ENCODE measurements at places on chromosomes 3 and 15.

GRCh38 chr3:67362686-67363085 lies 291.7 kb downstream of the SUCLG2 start:
- no peak for DNase-seq

- no peak for DNase-seq
Observed at GRCh38 chr3:106610362-106610959, 741.6 kb upstream of the CBLB start.

DNA sequence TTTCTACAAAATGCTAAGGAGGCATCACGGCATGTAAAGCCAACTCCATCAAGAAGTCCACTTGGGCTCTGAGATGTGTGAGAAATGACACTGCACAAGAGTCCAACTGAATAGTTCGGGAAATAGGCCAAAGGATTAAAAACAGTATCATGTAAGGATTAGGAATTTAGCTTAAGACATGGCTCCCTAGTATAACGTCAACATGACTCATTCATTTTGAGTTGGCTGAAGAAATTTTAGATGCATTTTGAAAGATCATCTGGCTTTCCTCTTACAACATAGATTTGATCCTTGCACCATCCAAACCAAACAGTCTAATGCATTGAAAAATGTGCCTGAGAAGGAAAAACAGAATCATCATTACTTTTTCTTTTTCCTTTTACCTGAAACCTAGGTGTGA lies 109.3 kb upstream of the MME start:
- DNase-seq, result no peak

DNA sequence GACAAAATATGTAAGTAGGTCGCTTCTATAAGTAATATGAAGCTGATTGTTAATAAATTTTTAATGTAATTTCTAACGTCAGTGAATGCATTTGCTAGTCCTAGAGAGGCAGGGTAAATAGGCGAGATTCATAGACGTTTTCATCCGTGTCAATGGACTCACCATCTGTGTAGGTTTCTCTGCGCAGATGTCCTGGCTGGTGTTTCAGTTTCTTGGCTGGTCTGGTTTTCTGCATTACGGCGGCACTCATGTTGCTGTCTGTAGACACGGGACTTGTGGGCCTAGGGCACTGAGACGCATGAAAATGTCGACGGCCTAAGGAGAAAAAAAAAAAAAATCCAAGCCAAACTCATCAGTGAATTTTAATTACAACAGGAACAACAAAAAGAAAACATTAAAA lies 1153.3 kb downstream of the ROBO1 start:
- no peak for DNase-seq

DNA sequence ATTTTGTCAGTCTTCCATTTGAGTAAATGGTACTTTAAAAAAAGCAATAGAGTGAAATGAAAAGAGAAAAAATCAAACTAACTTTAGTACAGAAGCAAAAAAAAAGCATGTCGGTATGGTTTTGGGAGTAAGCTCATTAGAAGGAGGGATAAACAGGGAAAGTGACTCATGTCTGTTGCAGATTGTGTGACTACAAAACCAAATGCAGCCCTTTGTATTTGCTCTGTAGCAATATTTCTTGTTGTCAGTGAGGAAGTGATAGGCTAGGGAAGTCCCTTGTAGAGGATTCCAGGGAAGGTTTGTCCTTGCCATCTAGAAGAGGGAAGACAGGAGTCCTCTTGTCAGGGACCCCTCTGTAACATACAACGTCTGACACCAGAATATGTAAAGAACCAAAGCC lies 150.5 kb upstream of the POU1F1 start:
- DNase-seq, result no peak

DNA sequence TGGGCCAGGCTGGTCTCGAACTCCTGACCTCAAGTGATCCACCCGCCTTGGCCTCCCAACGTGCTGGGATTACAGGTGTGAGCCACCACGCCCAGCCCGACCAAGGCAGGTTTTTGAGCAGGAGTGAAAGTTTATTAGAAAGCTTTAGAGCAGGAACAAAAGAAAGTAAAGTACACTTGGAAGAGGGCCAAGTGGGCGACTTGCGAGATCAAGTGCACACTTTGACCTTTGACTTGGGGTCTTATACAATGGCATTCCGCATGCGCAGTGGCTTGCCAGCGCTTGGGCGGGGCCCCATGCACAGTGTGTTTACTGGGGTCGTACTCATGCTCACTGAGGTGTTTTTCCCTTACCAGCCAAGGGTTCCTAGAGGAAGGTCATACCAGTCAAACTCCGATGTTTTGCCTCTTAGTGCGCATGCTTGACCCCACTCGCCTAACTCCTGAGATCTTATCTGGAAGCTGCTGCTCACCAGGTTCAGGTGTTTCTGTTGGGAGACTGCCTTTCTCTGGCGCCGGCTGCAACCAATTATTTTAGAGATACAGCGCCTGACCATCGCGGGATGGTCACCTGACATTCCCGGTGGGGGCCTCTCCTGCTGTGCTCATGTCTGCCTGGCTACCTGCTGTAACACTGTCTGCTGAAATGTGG lies 46.9 kb upstream of the FLNB start:
- no peak for DNase-seq

- no peak for DNase-seq
Observed at GRCh38 chr3:64398476-64398875, 173.2 kb upstream of the PRICKLE2 start.

GRCh38 chr3:131403216-131403895 lies 21.8 kb downstream of the NUDT16 start:
- DNase-seq, result no peak

- DNase-seq, result no peak
Observed at GRCh38 chr3:123813876-123814275, 70.3 kb downstream of the MYLK start.

GRCh38 chr3:10889206-10889960 lies 73.4 kb downstream of the SLC6A11 start:
- DNase-seq, result no peak

DNA sequence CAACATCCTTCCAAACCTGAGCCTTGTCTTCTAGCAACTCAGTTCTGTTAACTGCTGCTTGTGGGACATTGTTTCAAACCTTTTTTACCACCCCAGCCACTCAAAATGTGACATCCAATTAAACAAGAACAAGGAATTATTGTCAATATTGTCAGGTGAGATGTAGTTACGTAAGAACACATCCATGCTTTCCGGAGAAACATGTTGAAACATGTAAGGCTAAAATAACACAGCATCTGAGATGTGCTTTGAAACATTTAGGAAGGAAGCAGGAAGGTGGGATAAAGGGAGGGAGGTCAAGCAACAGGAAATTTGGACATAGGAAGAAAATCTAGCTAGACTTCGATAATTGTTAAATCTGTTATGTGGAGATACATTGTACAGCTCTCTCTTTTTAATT lies 50.9 kb upstream of the PRICKLE2 start:
- DNase-seq, result no peak

DNA sequence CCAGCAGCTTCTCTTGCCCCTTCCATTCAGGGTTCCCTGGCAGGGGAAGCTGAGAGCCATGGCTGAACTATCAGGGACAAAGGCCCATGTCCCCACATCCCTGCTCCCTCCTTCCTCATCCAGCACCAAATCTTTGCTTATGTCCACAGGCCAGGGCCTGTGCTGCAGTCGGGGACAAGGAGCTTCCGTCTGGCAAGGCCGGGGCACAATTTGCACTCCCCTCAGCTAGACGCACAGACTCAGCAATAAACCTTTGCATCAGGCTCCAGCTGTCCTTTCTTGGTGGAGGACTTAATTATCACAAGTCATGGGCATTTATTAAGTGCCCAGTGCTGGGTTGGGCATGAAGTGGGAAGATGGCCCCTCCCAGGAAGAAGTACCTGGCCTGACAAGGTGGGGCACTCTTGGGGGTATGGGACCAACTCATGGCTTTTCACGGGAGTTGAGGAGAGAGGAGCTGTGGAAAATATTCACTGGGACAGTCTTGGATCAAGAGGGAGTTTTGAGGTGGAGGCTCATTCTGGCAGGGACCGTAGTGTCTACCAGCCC lies 4.9 kb downstream of the GNAT1 start:
- no peak for DNase-seq

DNA sequence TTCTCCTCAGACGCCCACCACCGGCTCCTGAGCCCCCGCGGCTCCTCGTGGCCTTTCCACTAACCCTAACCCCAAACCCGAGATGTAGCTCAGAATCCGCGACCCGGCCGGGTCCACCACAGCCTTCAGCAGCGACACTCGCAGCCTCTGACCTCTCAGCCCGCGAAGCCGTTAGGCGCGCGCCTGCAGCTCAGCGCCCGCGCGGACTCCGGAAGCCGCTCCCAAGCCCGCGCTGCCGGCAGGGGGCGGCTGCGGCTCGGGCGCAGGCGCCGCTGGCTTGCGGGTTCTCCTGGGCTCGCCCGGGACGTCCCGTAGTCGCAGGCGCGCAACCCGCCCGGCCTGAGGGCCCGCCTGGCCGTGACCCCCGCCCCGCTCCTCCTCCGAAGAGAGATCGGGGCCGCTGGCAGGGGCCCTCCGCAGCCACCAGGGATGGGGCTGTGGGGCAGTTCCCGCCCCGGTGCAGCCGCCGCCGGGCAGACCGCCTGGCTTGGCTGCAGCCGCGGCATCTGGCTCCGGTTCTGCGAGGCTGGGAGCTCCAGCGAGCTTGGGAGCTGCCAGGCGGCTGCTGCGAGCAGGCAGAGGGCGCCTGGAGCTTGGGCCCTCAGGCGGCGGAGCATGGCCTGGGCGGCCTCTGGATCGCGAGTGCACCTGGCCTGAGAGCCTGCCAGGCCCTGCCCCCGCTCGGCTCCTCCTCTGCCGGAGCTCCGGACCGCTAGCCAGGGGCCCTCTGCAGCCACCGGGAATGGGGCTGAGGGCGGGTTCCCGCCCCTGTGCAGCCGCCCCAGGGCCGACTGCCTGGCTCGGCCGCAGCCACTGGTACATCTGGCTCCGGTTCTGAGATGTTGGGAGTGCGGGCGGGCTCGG lies 120.7 kb downstream of the LMLN start:
- no peak for DNase-seq

GRCh38 chr3:47855461-47856383 lies 52.8 kb downstream of the DHX30 start:
- DNase-seq, result no peak

DNA sequence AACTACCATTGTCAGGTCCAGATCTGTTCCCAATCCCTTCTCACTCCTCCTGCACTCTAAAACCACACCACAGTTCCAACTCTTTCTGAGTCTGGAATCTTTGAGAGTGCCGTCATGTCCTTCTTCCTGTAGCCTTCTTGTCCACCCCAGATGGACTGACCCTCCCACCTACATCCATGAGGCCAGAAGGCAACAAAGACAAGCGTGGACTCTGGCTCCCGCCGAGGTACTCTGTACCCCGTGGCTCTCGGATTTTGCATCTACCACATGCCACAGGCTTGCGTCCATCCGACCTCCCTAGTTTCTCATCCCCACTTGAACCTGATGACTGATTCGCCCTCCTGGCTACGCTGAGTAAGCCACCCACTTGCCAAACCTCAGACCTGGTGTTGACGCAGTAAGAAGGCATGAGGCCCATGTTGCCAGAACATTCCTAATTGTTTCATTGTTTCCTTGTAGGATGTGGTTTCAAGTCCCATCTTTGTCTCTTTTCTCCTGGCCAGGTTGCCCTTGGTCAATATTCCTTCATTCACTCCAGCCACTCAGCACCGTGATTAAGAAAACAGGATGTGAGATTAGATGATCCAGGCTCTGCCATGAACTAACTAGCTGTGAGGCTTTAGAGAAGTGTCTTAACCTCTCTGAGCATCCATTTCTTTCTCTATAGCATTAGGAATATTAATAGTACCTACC lies 1.1 kb upstream of the ZBTB38 start:
- no peak for DNase-seq

- DNase-seq, result no peak
Observed at GRCh38 chr3:8651418-8652323, 7.1 kb upstream of the SSUH2 start.

DNA sequence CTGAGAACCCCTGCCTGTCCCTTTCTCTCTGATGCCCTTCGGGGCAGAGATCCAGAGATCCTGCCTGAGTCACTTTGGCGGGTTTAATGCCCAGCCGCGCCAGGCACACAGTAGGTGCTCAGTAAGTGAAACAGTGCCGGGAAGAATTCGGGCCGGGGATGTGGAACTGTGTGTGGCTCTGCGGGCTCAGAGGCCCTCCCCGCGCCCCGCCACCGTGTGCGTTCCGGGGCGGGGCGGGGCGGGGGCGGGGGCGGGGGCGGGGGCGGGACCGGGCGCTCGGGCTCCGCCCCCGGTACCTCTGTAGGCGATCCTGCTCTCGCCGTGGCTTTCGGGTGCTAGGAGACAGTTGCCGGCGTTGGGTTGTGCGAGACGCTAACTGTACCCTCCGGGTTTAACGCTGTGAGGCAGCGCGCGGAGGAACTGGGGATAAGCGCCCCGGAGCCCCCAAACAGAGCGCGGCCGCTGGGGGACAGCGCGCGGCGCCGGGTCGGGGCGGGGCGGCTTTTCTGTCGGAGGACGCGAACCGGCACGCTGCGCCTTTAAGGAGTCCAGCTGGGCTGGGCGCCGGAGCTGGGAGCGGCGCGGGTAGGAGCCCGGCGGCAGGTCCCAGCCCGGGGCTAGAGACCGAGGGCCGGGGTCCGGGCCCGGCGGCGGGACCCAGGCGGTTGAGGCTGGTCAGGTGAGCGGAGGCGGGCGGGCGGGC lies at the start of gene ABHD6:
TSS of gene ABHD6 (plus strand) at position 555 of the 703 bp plus-strand sequence. CDS start 18,795 bp downstream, outside the sequence.
- DNase-seq, result peak; percentile 70

DNA sequence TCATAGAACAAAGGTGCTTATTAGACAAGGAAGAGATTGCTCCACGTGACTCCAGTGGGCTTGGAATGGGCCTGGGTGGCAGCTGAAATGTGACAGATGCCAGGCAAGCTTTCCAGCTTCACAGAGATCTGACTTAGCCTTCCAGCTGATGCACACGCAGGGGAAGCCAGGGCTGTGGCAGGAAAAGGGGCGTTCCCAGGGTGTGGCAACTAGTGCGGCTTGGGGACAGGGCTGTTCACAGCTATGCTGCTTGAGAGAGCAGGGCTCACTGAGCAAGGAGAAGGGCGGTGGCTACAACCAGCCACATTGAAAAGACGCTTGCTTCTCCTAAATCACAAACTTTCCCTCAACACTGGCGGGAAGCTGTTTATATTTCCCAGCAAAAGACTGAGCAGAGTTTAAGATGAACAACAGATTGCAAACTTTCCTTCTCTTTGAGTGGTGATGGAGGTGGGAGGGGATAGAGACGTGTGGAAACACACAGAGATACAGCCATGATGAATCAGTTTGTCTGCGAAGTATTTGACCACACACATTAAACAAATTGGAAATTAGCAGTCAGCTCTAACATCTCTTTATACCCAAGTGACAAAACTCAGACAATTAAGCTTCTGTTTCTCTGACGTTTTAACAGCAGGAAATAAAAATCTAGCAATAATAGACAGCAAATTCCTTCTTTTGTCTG lies 127.5 kb downstream of the BDH1 start:
- DNase-seq, result peak; percentile 15

DNA sequence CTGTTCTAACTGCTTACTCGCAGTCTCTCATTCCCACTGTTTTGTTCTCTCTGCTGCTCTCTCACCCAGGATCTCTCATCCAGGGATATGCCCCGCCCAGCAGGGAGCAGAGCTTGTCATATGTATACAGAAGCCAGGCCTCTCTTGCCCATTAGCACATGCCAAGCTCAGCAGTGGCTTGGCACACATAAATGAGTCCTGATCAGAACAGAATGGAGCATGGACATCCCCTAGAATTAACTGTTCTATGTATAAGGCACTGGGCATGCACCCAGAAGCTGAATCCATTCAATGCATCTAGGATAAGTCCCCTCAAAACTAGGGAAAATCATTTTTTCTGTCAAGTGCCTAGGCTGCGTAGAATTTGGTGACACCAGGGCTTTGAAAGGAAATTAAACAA lies 61.6 kb downstream of the IGSF11 start:
- no peak for DNase-seq
